Activated CD4-positive, alpha-beta T cell treated with anti-CD3 and anti-CD28 coated beads for 1 hour (primary cell): ENCODE measurements at places on chromosomes 16 and 17.

DNA sequence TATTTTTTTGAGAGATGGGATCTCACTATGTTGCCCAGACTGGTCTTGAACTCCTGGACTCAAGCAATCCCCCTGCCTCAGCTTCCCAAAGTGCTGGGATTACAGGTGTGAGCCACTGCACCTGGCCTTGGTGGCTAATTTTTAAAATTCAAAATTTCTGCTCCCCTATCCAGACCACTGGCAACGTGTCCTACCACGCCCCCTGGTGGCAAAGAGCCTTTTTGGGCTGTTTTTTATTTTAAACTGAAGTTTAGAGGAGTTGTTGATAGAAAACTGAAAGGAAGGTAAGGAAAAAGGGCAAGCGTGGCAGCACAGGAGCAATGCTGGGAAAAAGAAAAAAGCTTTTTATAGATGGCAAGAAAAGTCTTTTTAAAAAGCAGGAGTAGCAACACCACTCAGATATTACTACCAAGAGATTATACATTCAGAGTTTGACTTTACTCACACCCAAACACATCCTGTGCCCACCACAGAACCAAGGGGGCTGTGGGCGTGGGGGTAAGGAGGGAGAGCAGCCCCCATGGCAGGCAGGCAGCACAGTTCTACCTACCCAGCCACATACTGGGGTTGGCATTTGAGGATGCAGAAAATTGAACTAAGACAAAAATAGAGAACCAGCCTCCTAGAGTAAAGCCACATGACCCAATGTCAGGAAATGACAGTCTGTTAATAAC lies 4.2 kb upstream of the MXRA7 start:
- DNase-seq: peak; percentile 56

- no peak for DNase-seq
These were observed 75.5 kb downstream of the BMERB1 start for GRCh38 chr16:15509593-15510535.

- no peak for DNase-seq
These were observed 122.4 kb upstream of the SMURF2 start for GRCh38 chr17:64784353-64785010.

DNA sequence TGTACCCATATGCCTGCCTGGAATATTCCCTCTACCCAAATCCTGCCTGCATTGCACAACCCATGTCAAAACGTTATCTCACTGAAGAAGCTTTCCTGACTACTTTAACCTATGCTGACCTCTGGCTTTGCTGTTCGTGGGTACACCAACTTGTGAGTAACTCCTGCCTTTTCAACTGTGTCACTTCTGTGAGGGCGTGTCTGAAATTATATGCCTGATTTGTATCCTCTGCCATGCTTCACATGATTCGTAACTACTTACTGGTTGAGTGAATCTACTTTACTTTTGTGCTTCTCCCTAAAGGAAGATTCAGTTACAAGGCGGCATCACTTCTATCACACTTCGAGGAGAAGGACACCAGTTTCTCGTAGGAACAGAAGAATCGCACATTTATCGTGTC lies 33.3 kb upstream of the USP43 start:
- no peak for DNase-seq

GRCh38 chr16:81483970-81484595 lies 39.5 kb downstream of the CMIP start:
- DNase-seq: no peak

DNA sequence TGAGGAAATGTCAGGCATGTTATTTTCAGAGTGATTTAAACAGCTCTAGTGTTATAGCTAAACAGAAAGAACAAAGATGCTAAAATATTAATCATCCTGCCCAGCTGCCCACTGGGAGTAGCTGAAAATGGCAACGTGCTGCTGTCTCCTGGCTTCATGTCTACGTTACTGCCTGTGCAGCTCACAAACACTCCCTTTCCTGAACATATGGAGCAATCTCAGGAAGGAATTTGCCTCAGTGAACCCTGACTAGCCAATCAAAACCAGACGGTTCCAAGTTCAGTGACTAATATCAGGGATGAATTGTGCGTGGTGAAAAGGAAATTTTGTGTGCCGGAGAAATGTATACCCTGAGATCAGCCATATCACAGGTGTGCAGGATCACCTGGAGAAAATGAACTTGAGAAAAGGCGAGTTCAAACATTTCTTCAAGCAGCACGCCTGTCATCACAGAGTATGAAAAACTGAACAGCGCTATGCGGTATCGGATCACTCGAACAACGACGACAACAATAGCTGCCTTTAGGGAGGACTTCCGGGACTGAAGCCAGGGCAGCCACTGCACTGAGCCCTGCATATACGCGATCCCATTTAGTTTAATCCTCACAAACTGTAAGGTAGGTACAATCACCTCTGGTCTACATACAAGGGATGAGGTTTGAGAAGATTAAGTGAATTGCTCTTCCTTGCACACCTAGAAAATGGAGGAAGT lies 110.3 kb downstream of the STX8 start:
- DNase-seq: no peak

DNA sequence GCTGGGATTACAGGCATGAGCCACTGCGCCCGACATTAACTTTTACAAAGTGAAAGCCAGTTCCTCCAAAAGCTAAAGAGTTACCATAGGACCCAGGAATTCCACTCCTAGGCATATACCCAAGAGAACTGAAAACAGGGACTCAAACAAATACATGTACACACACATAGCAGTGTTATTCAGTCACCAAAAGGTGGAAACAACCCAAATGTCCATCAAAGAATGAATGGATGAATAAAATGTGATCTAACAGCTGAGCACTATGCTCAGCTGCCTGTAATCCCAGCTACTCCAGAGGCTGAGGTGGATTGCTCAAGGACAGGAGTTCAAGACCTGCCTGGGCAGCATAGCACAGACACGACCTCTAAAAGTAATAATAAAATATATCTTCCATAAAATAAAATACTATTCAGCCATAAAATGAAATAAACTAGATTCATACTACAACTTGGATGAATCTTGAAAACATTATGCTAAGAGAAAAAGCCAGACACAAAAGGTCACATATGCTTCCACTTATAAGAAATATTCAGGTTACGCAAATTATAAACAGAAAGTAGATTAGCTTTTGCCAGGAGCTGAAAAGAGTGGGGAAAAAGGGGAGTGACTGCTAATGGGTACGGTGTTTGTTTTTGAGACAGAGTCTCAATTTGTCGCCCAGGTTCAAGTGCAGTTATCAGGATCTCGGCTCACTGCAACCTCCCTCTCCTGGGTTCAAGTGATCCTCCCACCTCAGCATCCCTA lies 9.3 kb upstream of the USP7 start:
- DNase-seq: no peak

DNA sequence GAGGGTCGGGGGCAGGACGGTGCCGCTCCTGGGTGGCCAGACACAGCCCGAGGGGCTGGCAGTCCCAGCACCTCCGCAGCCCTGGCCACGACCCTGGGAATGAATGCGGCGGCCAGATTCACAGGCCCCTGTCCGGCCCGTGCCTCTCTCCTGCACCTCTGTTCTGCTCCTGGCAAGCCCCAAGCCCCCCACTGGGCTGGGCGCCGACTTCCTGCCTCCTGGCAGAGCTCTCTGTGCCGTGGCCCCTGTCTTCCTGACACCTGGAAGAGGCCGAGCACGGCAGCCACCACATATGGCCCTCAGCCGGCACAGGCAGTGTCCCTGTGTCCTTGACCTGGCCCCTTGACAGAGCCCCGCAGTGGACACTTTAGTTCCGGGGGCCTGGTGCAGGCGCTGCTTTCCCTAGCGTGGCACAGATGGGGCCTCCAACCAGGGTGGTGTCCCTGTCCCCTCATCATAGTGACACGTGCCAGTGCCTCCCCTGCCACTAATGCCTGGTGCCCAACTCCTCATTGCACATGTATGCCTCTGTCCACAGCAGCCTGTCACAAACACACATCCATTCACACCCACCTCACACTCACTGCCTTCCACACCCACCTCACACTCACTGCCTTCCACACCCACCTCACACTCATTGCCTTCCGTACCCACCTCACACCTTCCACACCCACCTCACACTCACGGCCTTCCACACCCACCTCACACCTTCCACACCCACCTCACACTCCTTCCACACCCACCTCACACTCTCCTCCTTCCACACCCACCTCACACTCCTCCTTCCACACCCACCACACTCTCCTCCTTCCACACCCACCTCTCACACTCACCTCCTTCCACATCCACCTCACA lies 110.6 kb upstream of the PLCG2 start:
- DNase-seq: no peak
